Occipital lobe (tissue), 3 donors: ENCODE measurements at places on chromosomes 5 and 9. TPM values are rescaled to one million over a fixed set of nuclear protein-coding genes. Genes with fewer than 3 reads are reported as not detected.

DNA sequence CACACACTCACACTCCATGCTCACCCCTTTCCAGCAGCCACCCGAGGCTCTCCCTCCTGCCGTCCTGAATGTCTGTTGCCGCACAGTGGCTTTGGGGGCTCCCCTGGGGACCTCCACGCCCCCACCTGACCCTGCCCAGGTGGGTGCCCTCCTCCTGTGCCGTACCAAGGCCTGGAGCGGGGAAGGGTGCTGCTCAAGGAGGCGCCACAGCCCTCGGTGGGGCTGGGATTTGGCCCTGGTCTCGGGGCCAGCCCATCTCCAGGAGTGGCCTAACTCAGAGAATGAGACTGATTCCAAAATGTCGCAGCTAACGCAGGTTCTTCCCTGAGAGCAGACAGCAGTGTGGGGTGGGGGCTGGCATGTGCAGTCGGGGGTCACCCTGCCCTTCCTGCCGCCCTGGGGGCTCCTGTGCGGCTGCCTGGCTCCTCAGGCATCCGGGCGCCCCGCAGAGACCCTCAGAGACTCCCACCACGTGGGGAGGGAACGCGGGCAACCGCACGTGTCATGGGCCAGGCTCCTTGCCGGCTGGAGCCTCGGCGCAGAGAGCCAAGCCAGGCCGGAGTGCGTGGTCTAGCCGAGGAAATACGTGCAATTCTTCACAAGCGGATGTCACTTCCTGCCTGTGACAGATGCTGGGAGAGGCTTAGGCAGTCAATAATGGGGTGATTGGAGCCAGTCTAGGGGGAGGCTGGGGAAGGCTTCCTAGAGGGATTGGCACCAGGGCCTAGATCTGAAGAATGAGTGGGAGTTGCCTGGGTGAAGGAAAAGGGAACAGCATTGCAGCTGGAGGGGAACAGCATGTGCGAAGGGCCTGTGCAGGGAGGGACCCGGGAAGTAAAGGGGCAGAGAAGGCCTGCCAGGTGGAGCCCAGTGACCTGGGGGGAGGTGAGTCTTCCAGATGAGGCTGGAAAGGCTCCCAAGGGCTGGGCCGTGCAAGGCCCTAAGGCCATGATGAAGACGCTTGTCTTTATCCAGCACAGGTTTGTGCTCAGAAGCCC, 44.1 kb downstream of the C9orf50 start:
- DNase-seq, result no peak

- DNase-seq, result no peak
Observed at GRCh38 chr5:164119806-164120447, 614.5 kb downstream of the MAT2B start.

DNA sequence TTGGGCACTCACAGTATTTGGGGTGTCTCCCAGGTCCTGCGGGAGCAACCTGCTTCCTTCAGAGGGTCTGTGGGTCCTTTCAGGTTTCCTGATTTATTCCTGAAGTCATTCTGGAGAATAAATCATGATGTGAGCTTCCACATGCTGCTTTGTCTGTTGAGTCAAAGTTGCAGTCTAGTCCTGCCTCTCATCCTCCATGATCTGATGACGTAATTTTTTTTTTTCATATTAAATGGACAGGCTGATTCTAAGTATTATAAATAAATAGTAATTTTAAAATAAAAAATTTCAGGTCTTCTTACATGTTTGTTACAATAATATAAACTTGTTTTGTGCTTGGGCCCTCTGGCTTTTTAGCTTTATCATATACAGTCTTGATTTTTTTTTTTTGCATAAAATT, 26.3 kb upstream of the RIOK2 start:
- no peak for DNase-seq

DNA sequence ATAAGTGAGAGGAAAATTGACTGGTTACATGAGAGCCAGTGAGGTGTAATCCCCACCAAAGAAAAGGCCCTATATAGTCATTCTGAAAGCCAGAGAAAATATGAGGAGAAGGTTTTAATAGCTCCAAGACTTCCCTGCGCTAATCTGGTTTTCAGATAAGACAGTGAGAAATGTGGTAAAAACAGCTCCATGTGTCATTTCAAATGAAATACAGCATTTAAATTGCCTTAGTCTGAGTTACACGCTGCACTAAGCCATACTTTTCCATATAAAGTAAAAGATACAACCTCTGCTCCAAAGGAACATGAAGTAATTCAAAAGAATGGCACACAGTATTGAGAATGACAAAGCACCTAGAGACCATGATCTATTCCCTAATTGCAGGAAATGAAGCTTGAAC, 378.0 kb upstream of the PDE4D start:
- DNase-seq, result no peak

GRCh38 chr5:7848296-7848695, 2.6 kb downstream of the CFAP90 start:
- DNase-seq, result no peak

DNA sequence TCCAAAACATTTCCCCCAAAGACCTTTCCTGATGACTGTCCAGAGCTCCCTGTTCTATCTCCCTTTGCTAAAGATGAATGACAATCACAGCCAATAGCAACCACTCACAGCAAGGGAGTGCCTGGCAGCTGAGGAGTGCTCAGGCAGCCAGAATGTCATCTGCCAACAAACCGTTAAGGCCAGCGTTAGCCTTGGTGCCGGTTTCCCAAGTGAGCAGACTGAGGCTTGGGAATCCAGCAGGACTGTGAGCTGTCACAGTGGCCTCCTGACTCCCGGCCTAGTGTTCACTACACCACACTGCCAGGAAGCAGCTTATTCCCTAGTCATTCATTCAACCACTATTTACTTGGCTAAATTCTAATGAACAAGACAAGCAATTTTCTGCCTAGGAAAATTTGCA, 24.7 kb downstream of the STK10 start:
- DNase-seq, result no peak

CAMK2A gene
- 14.0 TPM for total RNA-seq

DNA sequence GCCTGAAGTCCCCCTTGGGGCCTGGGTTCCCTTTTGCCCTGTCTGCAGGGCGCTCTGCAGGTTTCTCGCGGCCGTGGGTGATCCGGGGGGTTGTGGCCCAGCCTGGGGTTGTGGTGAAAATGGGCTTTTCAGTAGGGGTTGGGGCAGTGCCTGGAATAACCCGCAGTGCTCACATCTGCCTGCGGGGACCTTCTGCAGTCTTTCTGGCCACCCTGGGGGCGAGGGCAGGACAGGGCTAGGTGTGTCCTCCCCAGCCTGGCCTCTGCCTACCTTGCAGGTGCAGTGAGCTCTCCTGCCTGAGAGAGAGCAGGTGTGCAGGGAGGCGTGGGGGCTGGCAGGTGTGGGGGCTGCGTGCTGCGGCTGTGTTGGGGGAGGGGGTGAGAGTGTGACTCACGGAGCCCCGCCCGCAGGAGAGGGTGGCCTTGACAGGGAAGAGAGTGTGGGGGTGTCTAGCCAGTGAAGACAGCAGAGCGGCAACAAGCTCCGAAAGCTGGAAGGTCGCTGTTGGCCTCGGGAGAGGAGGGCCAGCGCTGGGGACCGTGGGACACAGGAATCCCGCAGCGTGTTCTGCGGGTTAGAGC, 131.4 kb downstream of the MRPL36 start:
- no peak for DNase-seq

- no peak for DNase-seq
Observed at GRCh38 chr9:137229903-137230704, 597 bp upstream of the SLC34A3 start.

- DNase-seq, result no peak
Observed at GRCh38 chr9:94918038-94918753, 191.7 kb downstream of the AOPEP start.

DNA sequence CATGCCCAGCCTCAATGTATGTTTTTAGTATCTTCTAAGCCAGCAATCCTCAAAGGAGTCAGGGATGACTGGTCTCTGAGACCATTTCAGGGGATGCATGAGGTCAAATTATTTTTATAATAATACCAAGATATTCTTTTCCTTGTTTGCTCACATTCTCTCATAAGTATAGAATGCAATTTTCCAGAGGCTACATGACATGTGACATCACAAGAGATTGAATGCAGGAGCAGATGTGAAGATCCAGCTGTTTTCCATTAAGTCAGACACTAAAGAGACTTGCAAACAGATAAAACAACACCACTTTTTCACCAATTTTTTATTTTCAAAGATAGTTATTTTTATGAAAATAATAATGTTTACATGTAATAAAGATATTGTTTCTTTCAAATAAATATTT, 22.0 kb upstream of the FREM1 start:
- no peak for DNase-seq

- DNase-seq, result no peak
Observed at GRCh38 chr5:52977264-52977897, 11.8 kb upstream of the ITGA2 start.

- DNase-seq, result no peak
Observed at GRCh38 chr5:1736889-1737711, 62.5 kb downstream of the MRPL36 start.

GRCh38 chr9:96064826-96065481, 189.5 kb downstream of the ERCC6L2 start:
- DNase-seq, result no peak

SLC36A3 gene
- not detected for total RNA-seq

DNA sequence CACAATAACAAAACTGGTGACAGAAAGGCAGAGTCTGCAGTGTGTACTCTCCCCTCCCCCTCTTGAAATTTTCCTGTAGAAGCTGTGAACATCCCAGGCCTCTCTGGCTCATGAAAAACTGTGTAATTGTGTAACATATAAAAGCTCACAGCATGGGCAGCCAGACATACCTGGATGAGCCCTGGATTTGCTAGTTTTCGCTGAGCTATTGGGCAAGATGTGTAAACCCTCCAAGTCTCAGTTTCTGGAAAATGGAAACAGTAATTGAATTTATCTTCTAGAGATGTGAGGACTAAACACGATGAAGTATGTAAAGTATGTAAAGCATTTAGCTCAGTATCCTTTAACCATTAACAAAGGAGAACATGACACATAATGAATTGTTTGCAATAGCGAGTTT, 143.2 kb upstream of the ANKH start:
- DNase-seq, result no peak

DNA sequence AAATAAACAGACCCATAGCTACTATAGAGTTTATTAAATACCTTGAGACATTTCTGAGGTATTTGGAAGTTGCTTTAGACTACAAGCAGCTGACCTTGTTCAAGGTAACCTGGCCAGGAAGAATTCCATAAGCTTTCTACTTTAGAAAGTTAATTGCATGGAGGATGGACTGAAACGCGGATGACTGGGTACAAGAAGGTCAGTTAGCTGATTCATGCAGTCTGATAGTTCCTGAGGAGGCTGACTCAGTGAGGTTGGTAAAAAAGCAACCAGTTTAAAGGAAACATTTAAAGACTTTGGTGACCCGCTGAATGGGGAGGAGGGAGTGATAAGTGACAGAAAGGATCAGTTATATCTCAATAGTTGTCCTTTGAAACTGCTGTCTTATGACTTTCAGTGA, 670.1 kb upstream of the CDH9 start:
- no peak for DNase-seq

- DNase-seq, result peak; percentile 71
Observed at GRCh38 chr9:469672-470551, 255.2 kb downstream of the DOCK8 start.

DNA sequence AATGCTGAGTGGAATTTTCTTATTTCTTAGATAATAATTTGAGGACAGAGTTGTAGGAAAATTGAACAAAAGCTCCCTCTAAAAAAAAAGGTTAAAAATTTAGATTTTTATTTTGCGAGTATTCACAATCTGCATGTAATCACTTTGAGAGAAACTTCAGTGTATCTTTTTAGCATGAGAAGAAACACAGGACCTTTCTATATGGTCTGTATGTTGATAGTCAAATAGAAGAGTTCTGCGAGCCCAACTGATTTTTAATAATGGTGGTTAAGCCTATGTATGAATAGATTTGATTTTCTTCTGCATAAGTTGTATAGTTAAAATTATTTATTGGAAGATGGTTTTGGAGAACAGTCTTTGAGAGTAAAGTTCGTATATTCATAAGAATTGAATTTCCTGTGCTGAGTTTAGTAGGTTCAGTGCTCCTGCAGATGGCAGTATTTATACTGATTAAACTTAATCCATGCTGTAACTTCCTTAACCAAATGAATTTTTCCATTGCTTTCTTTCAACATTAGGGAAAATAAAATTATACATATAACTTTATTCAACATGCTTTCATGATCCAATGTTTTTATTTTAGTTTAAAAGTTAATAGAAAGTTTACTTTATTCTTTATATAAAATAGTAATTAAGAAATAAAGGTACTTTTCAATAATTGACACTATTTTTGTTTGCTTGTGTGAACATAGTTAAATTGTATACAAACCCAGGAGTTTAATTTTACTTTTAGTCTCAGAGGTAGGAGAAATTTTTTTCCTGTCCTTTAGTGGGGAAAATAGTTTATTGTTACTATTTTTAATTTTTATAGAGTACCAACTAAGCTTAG, 19.6 kb downstream of the TCERG1 start:
- no peak for DNase-seq
